ENCODE measurements at places on chromosomes 6 and 20. TPM values are rescaled to one million over a fixed set of nuclear protein-coding genes. Genes with fewer than 3 reads are reported as not detected.

- DNase-seq, result no peak
These were observed 249.2 kb upstream of the PMEPA1 start for GRCh38 chr20:57959018-57959417.

GRCh38 chr20:60242836-60243505 lies 284.7 kb downstream of the CDH26 start:
- DNase-seq, result no peak

- DNase-seq, result no peak
These were observed 81.4 kb downstream of the PDE10A start for GRCh38 chr6:165581678-165582077.

The CEP250 gene
- total RNA-seq, result 72.3 TPM

DNA sequence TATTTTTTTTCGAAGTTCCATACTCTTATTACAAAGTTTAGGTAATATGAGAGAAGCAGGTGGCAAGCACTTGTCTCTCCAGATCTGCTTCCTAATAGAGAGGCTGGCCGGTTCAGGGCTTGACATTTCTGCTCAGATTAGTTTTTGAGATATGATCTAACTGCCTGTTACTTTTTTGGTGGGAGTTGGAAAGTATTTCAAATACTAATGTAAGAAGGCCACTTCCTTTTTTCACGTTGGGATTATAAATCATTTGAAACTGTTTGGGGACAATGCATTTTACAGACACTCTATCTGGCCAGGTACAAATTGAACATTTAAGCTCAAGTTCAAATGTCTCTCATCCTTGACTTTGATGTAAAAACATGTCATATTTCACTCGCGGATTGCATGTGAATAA lies 222.1 kb upstream of the SULF2 start:
- no peak for DNase-seq

The MCCD1 gene
- not detected for total RNA-seq

- no peak for DNase-seq
These were observed 10.9 kb upstream of the ZNF831 start for GRCh38 chr20:59152559-59153354.

The GPSM3 gene
- total RNA-seq, result 268 TPM

DNA sequence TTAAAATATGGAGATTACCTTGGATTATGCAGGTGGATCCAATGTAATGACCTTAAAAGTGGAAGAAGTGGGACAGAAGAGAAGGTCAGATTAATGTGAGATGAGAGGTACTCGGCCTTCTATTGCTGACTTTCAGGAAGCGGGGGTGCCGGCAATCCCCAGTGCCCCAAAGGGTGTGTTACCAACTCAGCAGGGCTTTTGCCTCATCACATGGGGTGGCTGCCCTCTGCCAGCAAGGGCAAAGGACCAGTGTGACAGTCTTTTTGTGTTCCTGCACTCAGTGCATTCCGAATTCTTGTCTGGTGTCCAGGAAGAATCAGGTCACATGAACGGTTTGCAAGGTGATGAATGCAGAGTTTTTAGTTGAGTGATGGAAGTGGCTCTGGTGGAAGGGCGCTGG lies 624.2 kb downstream of the COL12A1 start:
- DNase-seq, result no peak

- no peak for DNase-seq
These were observed 31.5 kb upstream of the EDN3 start for GRCh38 chr20:59268870-59269269.

- DNase-seq, result no peak
These were observed 79.8 kb downstream of the NFATC2 start for GRCh38 chr20:51462566-51463276.

GRCh38 chr6:128963561-128963960 lies 80.6 kb downstream of the LAMA2 start:
- no peak for DNase-seq

The SLC26A8 gene
- 0.66 TPM for total RNA-seq

DNA sequence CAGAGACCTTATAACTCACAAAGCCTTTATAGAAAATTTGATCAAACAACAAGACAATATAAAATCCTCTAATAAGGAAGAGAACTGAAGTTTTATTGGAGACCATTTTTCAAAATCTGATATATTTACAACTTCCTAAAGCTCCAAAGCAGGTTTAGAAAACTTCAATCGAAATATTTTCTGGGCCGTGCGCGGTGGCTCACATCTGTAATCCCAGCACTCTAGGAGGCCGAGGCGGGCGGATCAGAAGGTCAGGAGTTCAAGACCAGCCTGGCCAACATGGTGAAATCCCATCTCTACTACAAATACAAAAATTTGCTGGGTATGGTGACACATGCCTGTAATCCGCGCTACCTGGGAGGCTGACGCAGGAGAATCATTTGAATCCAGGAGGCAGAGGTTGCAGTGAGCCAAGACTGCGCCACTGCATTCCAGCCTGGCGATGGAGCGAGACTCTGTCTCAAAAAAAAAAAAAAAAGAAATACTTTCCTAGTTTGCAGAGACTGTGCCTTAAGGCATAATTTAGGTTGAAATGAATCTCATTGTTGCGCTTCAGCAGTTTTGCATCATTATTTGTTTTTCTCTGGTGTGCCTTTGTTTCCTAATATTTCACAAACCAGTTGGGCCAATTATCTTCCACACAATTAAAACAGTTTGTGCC lies 60.6 kb upstream of the ASIP start:
- no peak for DNase-seq

The AIF1 gene
- 41.3 TPM for total RNA-seq

The C4A gene
- total RNA-seq, result 3.2 TPM

- no peak for DNase-seq
These were observed 67.6 kb downstream of the B3GAT2 start for GRCh38 chr6:70889270-70889669.

- no peak for DNase-seq
These were observed 31.4 kb downstream of the ACSS2 start for GRCh38 chr20:34907616-34908469.

The RBPJL gene
- total RNA-seq, result not detected

- no peak for DNase-seq
These were observed at the start of gene SYCP2L for GRCh38 chr6:10886691-10887502. Gene SYCP2L, plus strand, starts transcription at chr6:10887052. Its CDS starts 75 bp downstream, at chr6:10887127.

DNA sequence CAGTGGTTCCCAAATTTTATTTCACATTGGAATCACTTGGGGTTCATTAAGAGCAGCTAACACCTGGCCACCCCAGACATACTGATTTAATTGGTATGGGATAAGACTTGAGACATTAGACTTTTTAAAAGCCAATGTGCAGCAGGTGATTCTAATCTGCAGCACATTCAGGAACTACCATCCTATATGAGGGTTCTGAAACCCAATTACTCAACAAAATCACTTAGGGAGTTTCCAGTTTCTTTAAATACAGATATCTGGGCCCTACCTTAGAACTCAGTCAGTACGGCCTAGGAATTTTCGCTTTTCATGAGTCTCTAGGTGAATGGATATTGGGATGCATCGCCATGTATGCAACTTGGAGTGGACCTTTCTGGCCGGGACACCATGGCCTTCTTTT lies 24.0 kb upstream of the L3MBTL3 start:
- no peak for DNase-seq

The FAXC gene
- total RNA-seq, result not detected

The OPRM1 gene
- not detected for total RNA-seq

DNA sequence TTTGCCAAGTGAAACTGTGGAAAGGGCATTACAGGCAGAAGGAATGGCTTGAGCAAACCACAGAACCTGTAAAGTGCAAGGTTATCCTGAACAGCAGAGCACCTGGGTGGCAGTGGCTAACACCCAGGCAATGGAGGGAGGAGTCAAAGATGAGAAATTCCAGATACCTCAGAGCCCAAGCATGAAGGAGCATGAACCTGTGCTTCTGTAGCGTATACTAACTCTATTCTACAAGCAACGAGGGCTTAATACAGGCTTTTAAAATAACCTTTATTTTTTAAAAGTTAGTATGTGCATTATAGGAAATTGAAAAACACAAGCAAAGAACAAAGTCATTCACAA lies 77.0 kb downstream of the CNBD2 start:
- no peak for DNase-seq

The BTNL2 gene
- total RNA-seq, result not detected

- no peak for DNase-seq
These were observed 67.9 kb downstream of the BANF2 start for GRCh38 chr20:17767624-17768023.

DNA sequence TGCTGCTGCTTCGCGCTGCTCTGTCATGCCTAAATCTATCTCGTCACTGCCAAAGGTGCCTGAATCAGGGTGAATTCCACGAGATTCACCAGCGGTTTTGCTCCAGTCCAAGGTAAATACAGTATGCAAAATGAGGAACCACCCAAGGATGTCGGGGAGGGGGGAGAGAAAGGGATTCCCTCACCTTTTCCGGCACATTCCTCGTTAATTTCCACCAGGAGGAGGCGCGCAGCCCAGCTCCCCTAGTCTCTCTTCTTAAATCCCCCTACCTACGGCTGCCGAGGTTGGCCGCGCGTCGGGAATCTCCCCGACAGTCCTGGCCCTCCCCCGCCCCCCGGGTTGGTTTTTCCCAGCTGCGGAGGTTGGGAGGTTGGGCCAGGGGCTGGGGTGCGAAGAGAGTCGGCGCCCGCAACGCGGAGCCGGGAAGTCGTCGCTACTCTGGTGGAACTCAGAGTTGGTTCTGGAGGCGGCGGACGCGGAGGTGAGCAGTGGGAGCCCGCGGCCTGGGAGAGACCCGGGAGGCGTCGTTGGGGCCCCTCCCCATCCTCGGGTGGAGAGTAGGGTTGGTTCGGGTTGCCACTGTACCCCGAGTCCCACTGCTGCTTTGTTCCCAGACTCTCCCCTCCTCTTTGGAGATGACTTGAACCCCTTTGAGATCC lies at the start of gene TPBG:
TPBG (plus strand) TSS at position 390 of the 659 bp plus-strand sequence. CDS start 1,145 bp downstream, outside the sequence.
- DNase-seq, result no peak

The NELFE gene
- 47.5 TPM for total RNA-seq

The KIAA0408 gene
- total RNA-seq, result 2.3 TPM

GRCh38 chr6:132068766-132069165 lies 117.6 kb upstream of the CCN2 start:
- no peak for DNase-seq

The FAM162B gene
- not detected for total RNA-seq

The REM1 gene
- total RNA-seq, result not detected

DNA sequence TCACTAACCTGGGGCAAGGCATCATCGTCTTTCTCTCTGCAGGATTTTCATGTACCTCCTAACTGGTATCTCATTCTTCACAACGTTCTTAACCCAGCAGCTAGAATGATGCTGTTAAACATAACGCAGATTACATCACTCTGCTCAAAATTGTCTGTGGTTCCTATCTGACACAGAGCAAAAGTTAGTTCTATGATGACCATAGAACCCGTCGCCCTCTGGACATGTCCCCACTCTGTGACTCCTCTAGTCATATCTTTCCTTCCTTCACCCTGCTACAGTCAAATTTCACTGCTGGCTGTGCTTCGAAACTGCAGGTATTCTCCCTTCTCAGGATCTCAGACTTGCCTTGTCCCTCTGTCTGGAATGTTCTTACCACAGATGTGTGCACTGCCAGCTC lies 87.4 kb upstream of the TPD52L1 start:
- DNase-seq, result no peak

GRCh38 chr20:59572515-59572914 lies 31.8 kb upstream of the PHACTR3 start:
- no peak for DNase-seq

All from naive thymus-derived CD4-positive, alpha-beta T cell (primary cell).